Left renal cortex interstitium (tissue), 4 donors: ENCODE measurements at places on chromosomes 11 and 22. TPM values are rescaled to one million over a fixed set of nuclear protein-coding genes. Genes with fewer than 3 reads are reported as not detected.

GRCh38 chr22:37760152-37760551, 47.6 kb upstream of the GCAT start:
- DNase-seq = no peak

Gene LINC01488
- polyA plus RNA-seq = 0.06 TPM

Gene NECTIN1
- polyA plus RNA-seq = 36.4 TPM

DNA sequence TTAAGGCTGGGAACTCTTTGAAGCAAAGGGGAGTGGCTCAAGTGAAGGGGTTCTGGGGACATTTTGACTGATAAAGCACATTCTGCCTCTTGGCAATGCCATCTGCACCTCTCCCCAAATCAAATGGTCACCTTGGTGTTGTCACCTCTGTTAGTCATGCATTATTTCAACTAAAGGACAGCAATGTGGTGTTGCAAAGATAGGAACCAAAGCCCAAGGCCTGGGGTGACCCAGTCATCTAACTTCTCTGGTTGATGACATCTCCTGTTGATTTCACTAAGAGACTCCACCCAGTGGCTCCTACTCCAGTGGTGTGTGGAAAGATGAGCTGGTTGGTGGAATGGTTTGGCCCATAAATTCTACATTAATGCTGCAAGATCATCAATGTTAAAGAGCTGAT, 7.8 kb upstream of the MS4A1 start:
- no peak for DNase-seq

Gene THOC5
- 28.9 TPM for polyA plus RNA-seq

DNA sequence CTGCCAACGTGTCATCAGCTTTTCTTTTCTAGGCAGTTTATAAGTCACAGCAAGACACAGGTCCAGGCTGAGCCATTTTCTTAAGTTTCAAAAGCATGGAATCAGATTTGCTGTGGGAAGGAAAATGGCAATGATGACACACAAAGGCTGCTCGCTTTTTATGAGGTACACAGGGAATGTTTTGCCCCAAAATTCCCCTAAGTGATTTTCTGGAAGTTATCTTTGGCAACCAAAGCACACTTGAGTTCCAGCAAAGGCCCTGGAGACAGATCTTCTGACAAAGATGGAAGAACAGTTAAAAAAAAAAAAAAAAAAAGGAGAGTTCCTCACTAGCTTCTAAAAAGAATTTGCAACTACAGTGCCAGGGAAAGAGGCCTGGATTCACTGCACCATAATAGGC, 260.8 kb downstream of the LARGE1 start:
- DNase-seq = no peak

GRCh38 chr11:129855086-129855485, 39.4 kb downstream of the TMEM45B start:
- no peak for DNase-seq

GRCh38 chr11:57484141-57484710, 23.9 kb downstream of the RTN4RL2 start:
- DNase-seq = no peak

- no peak for DNase-seq
Measured at GRCh38 chr11:102703826-102704493, 1.6 kb downstream of the MMP27 start.

DNA sequence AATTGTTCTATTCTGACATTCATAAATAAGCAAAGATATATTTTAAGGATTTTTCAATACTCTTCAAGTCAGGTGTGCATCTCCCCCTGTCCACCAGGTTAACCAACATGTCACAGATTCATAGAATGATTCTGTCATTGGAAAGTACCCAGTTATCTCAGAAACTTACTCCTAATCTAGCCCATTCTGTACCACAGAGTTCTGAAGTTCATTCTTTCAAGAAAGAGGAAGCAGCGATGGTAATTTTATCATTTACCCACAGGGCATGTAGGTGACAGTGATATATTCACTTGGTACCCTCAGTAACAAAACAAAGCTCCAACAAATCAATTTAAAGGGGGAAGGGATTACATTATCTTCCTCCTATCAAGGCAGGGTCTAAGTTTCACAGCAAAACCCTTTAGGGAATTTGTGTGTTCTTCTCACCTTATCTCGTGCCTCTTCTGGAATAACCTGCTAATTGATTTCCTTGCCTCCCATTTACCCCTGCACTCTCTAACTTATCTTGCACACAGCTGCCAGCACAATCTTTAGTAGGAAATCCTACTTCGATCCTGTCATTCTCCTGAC, 19.0 kb upstream of the MPPED2 start:
- no peak for DNase-seq

Gene CHRM1
- polyA plus RNA-seq = not detected

Gene MOV10L1
- polyA plus RNA-seq = 0.68 TPM

DNA sequence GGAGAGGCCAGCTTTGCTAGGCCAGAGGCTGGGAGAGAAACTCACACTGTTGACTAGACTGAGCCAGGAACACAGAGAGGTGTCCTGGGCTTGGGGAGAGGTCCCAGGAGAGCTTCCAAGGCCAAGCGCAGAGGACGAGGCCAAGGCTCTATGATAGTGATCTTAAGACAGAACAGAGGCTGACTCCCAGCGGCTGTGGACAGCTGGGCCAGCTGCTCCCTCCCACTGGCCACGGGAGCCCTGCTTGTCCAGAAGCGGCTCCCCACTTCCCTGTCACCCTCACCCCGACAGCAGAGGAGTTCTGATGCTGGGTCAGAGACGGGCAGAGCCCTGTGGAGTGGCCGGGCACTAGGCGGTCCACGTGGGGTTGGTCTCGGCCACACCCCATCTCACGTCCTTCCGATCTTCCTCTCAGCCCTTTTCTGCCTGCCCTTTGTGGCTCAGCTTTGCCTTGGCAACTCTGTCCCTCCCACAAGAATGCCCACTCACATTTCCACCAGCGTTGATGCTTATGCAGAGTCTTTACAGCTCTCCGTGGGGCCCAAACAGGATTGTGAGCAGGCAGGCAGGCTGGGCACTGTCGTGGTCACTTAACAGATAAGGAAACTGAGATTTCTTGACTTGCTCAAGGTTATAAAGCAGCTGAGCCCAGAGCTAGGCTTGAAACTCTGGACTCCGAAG, 68.2 kb downstream of the FBXO7 start:
- no peak for DNase-seq

- no peak for DNase-seq
Measured at GRCh38 chr11:122123263-122123929, 7.4 kb upstream of the BLID start.

Gene BATF2
- 2.8 TPM for polyA plus RNA-seq

GRCh38 chr22:42907404-42908373, 50.6 kb upstream of the ARFGAP3 start:
- no peak for DNase-seq

- no peak for DNase-seq
Measured at GRCh38 chr11:12189543-12190235, 79.3 kb downstream of the MICAL2 start.

Gene HTR3B
- 0.08 TPM for polyA plus RNA-seq

- DNase-seq = no peak
Measured at GRCh38 chr11:12216041-12216451, 105.7 kb downstream of the MICAL2 start.

DNA sequence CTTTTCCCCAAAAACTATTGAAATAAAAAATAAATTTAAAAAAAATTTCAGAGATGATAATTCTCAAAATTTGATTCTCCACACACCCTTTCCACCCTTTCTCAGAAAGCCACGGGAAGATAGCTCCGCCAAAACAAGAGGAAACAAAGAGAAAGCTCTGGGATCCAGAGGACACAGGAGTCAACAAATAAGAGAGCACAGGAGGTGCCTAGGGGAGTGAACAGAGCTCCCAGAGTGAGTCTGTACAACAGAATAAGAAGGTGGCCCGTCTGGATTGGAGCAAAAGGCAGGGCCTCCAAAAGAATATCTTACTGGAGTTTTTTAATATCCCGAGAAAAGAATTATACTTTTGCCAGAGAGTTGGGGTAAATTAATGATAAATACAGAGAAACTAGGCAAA, 96.3 kb upstream of the DRD2 start:
- DNase-seq = no peak
